ENCODE measurements at places on chromosomes 5 and 9.

DNA sequence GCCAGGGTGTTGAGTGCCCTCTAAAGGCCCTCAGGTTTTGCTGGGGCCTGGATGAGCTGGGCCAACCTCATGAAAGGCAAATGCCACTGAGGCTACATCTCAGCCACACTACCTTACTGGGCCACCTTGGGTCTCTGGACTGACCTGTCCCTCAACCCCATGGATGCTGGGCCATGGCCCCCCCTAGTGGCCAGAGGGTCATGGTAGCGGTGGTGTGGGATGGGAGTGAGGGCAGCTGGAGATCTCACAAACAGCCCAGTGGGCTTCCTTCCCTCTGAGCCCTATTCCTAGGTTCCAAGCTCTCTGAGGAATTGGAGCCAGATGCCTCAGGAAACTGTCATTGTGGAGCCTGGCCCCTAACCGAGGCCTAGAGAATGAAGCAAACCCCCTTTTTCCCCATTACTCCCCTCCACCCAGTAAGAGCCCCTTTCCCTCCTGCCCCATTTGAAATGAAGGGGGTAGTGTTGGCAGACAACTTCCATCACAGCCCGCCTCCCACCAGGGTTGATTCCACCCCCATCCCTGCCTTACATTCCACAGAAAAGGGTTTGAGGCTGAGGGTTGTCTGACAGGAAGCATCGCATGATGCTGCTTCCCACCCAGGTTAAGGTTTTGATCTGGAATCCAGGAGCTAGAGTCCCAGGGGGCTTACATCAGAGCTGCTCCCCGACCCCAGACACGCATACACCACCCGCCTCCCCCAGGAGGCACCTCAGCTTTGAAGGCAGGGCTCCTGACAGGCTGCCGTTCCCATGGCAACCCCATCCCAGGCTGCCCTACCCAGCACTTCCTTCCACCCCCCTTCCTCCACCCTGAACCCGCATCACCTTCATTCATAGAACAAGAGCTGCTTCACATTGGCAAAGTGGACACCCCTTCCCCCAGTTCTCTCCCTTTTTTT lies 63.9 kb downstream of the PCDH1 start:
- DNase-seq = peak; percentile 87

DNA sequence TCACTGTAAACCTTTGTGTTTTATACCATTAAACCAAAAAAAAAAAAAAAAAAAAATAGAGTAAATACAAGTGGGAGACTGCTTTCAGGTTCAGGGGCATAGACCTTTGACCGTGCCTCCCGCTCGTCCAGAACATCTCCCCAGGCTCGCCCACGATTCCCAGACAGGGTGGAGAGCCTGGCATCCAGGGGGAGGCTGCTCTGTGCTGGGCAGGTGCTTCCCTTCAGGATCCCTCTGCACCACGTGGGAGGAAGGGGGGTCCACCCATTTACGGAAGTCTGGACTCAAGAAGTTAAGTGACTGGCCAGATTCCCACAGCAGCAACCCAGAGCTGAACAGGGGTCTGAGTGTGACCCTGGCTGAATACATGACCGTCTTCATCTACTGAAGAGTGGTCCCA lies 125.4 kb upstream of the LMX1B start:
- no peak for DNase-seq

DNA sequence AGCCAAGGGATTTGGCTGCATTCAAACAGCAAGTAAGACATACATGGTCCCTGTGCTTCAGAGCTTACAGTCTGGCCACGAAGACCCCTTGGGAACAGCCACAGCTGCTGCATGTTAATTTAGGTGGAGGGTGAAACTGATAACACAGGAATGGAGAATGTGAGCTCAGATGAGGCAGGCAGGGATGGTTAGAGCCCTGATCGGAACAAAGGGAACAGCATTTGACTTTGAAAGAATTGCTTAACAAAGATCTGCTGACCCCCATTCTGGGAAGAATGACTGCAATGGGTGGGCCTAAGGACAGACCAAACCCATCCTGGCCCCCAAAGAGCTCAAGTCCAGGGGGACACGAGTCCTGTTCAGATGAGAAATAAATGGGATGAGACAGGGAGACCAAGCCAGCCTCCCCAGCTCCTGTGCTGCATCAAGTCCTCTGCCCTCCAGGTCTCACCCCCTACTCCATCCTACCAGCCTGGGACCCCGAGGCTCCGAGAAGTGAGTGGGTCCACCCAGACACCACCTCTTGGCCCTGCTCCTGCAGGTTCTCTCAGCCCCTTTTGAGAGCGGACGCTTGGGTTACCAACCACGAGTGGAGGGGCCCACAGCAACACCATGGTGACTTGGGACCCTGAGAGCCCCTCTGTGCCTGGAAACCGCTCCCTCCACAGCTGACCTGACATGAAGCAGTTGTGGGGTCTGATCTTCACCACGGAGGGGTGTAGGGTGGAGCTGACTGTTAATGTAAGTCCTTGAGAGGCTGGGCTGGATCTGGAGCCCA lies 50.8 kb downstream of the OLFM1 start:
- no peak for DNase-seq

- no peak for DNase-seq
These were observed 3.9 kb downstream of the FLT4 start for GRCh38 chr5:180645274-180646204.

DNA sequence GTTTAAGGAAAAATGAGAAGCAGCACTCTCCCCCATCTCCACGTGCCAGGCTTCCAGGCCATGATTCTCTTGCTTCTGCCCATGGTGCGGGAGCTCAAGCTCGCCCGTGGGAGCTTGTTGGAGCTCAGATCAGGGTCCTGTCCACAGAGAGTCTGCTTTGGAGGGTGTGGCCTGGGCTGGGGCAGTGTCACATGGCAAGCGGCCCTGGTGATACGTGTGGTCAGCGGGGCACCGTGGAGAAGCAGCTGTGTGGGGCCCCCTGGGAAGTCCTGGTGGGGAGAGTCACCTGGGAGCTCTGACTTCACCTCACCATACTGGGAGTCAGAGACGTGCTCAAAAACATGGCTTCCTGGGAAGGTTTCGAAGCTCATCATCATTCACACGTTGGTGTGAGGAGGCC lies 275.3 kb downstream of the GADD45G start:
- DNase-seq = no peak

GRCh38 chr5:99019254-99019653 lies 90.4 kb upstream of the CHD1 start:
- no peak for DNase-seq

DNA sequence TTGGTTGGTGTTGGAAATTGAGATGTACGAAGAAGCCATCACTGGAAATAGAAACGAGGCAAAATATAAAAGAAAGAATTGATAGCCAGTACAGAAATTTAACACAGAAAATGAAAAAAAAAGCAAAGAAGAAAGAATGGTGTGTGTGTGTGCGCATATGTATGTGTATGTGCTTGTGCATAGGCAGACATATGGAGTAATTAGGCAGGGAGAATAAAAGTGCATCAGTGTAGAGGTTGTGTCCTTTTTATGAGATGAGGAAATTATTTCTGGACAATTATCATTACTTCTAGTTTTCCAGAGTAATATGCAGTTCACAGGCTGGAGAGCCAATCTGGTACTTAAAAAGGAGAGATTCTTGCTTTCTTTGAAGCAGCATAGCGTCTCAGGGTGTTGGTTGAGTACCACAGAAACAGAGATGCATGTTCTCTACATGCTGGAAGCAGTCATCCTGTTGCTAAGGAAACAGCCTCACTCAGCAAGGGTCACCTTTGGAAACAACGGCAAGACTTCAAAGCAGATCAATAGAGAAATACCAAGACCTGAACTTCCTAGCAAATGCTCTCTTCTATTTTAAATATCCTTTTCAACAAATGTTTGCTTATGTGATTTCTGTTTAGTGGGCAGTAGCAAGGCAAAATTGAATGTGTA lies 172.7 kb downstream of the TAF11L14 start:
- DNase-seq = no peak

- no peak for DNase-seq
These were observed 303.3 kb downstream of the EFNA5 start for GRCh38 chr5:107367480-107367879.

GRCh38 chr5:141879941-141880738 lies 1.9 kb upstream of the PCDH1 start:
- no peak for DNase-seq
